ENCODE measurements at places on chromosomes 5 and 9. TPM values are rescaled to one million over a fixed set of nuclear protein-coding genes. Genes with fewer than 3 reads are reported as not detected.

DNA sequence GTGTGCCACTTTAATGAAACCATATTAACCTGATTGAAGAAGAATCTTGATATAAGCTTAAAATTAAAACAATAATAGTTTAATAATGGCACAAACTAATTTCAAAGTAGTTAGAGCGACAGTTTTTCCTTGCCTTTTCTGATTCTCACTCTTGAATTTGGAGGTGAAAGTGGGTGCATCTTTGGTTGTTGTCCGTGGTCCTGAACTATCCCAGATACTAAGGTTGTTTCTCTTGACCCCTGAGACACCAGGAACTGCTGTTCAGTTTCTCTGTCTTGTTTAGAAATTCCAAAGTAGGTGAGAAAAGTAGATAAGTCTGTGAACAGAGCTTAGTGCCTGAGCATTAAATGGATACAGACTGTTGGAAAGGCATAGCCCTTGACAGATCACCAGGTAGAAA lies 274.7 kb downstream of the FBXL7 start:
- DNase-seq = no peak

DNA sequence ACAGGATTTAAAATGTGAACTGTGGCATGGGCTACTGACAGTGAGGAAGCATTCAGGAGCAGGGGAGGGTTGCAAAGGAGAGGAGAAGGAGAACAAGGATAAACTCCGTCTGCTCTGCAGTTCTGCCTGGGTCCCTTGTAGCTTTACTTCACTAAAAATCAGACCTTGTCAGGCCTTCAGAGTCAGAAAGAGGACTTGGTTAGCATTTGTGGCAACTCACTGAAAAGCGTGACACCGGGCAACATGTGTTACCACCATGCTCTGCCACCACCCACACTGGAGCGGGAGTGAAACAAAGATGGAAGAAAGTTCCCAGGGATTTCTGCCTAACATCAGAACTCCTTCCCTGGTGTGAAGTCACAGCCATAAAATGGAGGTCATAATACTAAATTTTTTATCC lies 19.3 kb downstream of the FYB1 start:
- DNase-seq = no peak

PCDHAC1 gene
- not detected for total RNA-seq

ADAMTS2 gene
- not detected for total RNA-seq

ATP10B gene
- not detected for total RNA-seq
